Stimulated activated CD4-positive, alpha-beta T cell treated with anti-CD3 and anti-CD28 coated beads, Interleukin-1b, Interleukin-23, amount 100 ng/mL, for 1 hour (primary cell): ENCODE measurements at places on chromosomes 1 and 21.

GRCh38 chr1:153288634-153289275 lies 24.0 kb downstream of the PGLYRP3 start:
- DNase-seq = peak; percentile 2

GRCh38 chr1:207362962-207363860 lies 41.7 kb downstream of the CD55 start:
- DNase-seq = no peak

- DNase-seq = no peak
These were observed 96.0 kb downstream of the CLIC6 start for GRCh38 chr21:34764715-34765284.

DNA sequence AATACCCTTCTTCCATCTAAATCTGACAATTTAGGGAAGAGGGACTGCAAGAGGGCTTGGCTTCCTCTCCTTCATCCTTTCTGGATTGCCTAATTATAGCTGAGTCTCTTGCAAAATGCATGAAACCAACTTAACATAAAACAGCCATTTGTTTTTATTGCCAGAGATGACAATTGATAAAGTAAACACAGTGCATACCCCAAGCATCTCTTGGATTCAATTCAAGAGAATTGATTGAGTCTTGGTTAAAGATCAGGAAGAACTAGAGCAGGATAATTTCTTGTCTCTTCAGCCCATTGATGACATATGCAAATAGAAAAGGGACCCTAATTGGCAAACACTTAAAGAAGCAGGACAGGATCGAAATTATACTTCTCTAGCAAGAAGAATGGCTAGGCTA lies 617.1 kb upstream of the PTBP2 start:
- no peak for DNase-seq

DNA sequence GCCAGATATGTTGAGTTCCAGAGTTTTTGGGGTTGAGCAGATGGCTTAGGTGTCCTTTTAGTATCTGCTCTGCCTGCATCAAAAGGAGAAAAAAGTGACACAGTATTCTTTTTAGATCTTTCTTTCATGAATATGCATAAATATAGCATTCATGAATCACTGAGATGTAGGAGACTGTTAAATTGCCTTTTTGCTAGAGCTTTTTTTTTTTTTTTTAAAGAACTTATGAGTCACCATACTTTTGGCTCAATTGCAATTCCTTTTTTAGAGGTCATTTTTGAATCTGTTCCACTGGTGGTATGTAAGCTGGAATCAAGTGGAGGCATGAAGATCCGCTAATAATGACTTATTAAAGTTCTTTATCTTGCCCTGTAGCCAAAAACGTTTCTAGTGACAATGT lies 480.9 kb upstream of the ZRANB2 start:
- no peak for DNase-seq

GRCh38 chr1:117301901-117302300 lies 65.3 kb upstream of the MAN1A2 start:
- DNase-seq = no peak

DNA sequence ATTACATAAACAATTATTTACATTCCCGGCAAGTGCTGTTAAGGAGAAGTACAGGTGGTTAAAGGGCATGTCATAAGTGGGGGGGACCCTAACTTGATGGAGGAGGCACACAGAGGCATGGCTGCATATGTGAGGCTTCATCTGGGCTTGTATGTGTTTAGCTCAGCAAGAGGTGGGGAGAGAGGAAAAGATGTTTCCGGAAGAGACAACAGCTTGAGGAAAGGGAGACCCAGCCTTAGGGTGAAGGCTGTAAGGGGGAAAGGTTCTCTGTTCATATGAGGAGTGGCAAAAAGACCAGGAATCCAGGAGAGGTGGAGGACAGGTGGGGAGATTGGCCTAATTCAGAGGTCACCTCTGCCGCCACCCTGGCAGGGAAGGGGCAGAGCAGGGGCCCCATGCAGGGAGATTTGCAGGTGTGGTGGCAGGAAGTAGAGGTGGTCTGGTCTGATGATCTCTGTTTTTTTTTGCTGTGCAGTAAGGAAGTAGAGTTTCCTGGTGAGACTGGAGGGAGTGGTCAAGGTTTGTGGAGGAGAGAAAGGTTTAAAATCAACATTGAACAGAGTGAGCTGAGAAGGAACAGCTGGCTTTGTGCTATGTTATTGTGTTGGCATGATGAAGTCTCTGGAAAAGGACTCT lies 9.0 kb downstream of the TRAF5 start:
- DNase-seq = no peak

- DNase-seq = no peak
These were observed 13.0 kb downstream of the UCK2 start for GRCh38 chr1:165840423-165840822.

- DNase-seq = no peak
These were observed 178.9 kb upstream of the C1orf105 start for GRCh38 chr1:172241540-172241939.

GRCh38 chr1:27574871-27575831 lies 28.8 kb downstream of the AHDC1 start:
- no peak for DNase-seq

GRCh38 chr21:20721151-20721550 lies 277.1 kb upstream of the NCAM2 start:
- DNase-seq = no peak

- no peak for DNase-seq
These were observed 65.4 kb upstream of the LMO4 start for GRCh38 chr1:87263281-87263680.

- DNase-seq = no peak
These were observed 953 bp upstream of the BRWD1 start for GRCh38 chr21:39314143-39315027.

DNA sequence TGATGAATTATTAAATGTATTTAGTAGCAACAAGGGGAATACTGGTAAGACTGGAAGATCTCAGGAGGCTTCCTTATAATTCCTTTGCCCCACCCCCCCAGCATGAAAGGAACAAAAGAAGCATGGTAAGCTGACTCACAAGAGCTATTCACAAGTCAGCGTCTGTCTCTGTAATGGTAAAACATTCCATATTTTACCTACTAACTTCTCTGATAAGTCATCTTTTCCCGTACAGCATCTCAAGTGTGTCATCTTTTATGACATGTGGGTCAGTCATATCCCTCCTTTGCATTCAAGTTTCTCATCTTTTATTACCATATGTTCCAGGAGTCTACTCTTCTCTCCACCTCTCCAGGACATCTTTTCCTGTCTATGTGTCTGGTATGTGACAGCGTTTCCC lies 241.3 kb downstream of the PLA2G4A start:
- no peak for DNase-seq

GRCh38 chr1:44810101-44810761 lies 1.9 kb downstream of the BTBD19 start:
- no peak for DNase-seq

DNA sequence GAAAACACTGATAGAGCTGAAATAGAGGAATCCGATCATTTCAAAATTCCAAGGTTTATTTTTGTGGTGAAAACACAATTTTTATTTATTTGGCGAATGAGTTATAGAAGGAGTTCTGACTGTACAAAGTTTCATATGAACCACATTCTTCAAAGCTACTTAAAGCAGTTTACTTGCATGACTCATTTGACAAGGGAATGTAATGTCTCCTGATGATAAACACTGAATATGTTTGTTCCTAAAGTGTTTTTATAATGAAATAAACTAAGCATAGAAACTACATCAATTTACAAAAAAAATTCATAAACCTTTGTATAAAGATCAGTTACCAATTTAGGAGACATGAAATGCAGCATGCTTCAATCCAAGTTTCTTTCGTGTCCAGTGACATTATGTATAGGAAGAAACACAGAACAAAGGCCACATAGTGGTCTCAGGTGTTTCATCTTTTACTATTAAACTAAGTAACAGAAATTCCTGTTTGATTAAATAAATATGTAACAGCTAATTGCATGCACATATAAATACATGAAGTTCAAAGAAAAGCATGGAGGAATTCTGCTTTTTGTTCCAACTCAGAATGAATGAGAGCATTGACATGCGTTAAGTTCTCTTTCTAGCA lies 2.5 kb downstream of the PRKACB start:
- DNase-seq = no peak

DNA sequence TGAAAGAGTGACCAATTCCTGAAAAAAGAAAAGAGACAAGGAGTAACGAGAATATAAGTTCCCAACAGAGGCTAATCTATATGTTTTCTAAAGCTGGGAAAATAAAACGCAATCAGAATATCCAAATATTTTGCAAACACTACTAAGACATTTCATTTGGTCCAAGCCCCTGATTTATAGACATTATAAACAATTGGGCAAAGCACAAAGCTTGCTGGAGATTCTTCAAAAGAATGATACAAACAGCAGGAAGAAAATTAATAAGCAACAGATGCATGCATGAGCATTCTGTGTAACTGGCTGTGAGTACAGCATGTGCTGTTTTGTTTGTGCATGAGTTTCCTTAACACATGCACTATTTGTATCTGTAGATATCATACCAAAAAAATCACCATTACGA lies 552.9 kb downstream of the LTN1 start:
- DNase-seq = no peak

DNA sequence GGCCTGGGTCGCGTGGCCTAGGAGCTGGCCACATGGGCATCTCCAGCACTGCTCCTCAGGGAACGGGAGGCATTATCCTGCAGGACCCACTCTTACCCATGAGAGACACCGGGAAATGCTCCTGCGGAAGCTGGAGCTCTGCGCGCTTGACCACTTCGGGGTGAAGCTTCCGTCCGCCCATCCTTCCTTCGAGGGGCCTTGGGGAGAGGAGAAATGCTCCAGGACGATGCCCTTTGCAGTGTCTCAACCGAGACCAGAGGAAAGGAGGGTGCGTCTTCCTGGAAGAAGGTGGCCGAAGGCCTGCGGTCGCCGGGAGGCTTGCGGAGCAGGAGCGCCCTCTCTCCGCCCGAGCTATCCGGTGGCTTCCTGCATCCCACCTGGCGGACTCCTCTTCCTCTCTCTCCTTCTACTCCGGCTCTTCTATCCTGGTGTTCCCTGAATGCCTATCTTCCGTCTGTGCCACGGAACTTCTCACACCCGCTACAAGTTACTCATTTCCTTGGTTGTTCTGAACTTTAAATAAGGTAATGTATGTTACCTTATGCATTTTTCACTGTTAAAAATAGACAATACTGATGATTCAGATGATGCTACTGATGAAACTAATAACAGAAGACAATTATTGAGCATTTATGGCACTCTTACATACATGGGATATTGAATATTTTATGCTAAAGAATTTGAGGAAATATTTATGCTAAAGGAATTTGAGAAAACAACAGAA lies 91.4 kb downstream of the PRKAB2 start:
- DNase-seq = no peak
